Stimulated activated CD8-positive, alpha-beta memory T cell treated with anti-CD3 and anti-CD28 coated beads, Interleukin-2, amount 100 ng/mL, for 1 hour (primary cell): ENCODE measurements at places on chromosomes 2 and 18.

DNA sequence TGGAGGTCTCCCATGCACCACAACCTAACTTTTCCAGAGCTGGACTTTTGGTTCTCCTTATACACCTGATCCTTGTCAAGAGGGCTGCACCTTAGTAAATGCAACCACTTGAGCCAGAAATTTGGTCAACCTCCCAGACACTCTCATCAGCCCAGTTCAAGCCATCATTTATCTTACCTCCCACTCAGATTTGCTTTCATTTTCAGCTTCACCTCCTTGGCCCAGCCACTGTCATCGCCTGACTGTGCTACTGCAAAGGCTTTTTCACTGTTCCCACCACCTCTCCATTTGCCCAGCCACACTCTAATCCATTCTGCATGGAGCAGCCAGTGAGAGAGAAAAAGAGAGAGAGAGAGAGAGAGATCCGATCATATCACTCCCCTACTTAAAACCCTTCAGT lies 112.4 kb upstream of the DDX18 start:
- no peak for DNase-seq

GRCh38 chr2:67237288-67237687 lies 159.8 kb upstream of the ETAA1 start:
- DNase-seq: no peak

DNA sequence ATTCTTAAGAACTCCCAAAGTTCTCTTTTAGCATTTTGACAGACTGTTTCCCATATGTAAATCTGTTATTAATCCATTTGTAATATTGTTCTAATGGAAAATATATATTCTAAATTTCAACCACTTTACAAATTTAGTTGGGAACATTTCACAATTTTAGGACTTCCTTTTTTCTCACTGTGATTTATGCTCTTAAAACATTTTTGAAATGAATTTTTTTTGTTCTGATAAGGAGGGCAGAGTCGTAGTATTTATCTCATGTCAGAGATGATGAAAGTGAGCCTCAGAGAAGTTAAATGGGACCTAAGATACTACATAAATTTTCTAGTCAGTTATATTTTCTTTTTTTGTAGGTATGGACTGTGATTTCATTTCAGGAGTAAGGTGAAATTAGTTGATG lies 26.6 kb downstream of the RASGRP3 start:
- no peak for DNase-seq

- DNase-seq: no peak
These were observed 110.4 kb downstream of the ADCYAP1 start for GRCh38 chr18:1014951-1015624.

DNA sequence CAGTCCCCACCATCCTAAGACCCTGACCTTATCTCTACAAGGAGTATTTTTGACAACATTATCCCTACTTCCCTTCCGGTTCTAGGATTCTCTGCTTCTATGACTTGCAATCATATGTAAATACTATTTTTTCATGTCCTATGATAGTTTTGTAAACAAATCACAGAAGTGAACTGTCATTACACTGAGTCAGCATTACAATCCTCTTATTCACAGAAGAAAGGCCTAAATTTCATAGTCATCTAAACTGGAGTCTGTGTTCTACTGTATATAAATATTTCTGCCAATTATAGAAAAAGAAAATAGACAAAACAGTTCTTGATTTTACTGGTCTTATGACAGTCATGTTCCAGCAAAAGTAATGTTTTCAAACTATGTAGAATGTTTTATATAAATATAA lies 265.1 kb downstream of the NCKAP5 start:
- no peak for DNase-seq

DNA sequence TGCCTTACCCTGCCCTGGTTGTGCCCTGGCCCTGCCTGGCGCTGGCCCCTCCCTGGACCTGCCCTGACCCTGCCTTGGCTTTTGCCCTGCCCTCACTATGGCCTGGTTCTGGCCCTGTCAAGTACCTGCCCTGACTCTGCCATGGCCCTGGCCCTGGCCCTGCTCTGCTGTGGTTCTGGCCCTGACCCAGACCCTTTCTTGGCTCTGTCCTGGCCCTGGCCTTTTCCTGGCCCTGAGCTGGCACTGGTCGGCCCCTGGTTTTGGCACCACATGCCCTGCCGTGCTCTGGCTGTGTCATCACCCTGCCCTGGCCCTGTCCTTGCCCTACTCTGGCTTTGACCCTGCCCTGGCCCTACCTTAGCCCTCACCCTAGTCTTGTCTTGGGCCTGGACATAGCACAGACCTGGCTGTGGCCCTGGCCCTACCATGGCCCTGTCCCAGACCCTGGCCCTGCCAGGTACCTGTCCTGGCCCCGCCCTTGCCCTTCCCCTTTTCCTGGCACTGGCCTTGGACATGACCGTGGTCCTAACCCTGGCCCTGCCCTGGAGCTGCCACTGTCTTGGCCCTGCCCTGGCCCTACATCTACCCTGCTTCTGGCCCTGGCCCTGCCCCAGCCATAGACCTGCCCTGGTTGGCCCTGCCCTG lies 4.8 kb upstream of the ANKRD62 start:
- no peak for DNase-seq

DNA sequence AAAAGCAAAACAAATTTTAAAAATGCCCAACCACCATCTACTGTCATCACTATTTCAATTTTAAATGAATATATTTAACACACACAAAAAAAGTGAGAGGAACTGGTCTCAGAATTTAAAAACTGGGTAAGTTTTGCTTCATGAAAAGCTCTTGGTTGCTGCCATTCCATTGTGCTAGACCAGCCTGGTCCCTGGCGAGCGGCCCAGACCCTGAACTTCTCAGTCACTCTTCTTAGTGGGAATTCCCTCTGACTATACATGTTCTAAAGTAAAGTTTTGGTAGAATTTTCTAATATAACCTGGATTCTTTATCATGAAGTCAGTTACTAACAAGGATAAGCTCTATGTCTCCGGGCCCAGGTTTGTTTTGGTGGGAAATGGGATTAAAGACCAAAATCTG lies 34.8 kb upstream of the TMEM177 start:
- DNase-seq: no peak

- DNase-seq: no peak
These were observed 404.9 kb downstream of the CPS1 start for GRCh38 chr2:210961249-210961648.

- no peak for DNase-seq
These were observed 217.1 kb downstream of the SLC4A3 start for GRCh38 chr2:219844401-219845091.

DNA sequence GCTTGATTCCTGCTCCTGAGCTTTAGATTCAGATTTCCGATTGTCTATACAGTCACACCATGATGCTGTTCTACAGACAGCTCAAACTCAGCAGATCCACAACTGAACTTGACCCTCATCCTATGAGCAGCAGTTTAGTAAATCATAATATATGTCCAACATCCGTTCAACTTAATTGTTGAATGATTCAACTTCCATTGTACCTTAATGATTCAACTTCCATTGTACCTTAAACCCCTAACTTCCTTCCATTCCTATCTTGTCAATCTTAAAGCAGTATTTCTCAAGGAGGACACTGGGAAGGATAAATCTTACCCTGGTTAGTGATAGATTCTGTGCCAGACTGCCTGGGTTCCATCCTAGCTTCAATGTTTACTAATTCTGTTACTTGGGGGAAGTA lies 60.1 kb downstream of the PIGN start:
- no peak for DNase-seq

- DNase-seq: no peak
These were observed 6.4 kb downstream of the SH3YL1 start for GRCh38 chr2:257429-257828.

DNA sequence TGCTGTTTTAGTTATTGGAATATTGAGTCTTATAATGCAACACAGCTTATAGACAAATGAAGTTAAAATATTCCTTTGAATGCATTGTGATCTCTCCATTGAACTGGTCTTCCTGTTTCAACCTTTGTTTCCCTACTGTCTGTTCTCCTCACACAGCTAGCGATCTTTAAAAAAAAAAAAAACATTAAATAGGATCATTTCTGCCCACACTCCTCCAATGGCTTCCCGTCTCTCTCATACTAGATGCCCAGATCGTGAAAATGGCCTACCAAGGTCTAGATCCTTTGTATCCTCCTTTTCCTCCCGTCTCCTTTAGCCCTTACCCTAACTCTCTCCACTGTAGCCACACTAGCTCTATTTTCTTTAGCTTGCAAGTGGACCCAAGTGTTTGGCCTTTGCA lies 2.4 kb downstream of the FAM171B start:
- no peak for DNase-seq

DNA sequence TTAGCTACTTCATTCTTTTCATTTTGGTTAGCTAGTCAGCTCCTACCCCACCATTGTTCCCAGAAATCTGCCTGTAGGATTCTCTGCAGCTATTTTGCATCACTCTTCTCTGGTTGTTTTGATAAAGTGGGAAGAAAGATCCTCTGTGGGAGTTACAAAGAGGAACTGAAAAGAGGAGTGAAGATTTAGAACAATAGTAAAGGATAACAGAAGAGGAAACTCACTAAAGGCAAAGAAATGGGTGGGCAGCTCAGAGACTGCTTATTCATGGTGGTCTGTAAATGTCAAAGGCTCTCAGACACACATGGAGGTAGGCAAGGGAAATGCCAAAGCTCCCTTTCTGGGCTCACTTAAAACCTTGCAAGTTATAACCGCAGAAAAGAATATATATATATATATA lies 17.2 kb upstream of the CD207 start:
- no peak for DNase-seq

DNA sequence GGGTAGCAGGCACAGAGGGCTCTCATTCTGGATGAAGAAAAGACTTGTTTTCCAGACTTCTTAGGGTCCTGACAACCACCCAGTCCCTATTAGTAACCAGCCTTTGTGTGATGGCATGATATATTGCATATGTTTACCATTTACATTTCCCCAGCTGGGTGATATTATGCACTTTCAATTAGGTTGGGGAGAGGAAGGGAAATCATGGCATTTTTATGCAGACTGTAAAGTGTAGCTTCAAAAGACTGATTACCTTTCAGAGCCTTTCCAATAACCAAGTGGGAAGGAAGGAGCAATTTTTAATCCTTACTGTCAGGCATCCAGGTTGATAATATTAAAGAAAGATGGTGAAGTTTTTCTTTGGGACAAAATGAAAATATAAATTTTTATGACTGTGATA lies 240.8 kb upstream of the NRP2 start:
- no peak for DNase-seq

- DNase-seq: no peak
These were observed 154.3 kb downstream of the SETBP1 start for GRCh38 chr18:44834867-44835469.

GRCh38 chr2:220787251-220787650 lies 784.9 kb downstream of the EPHA4 start:
- no peak for DNase-seq
